ENCODE measurements at places on chromosomes 4 and X.
A peak's percentile ranks its signal among the peaks of the same experiment; 100 is the strongest.

- DNase-seq, result no peak
Measured at GRCh38 chr4:148114436-148114835, 327.8 kb downstream of the NR3C2 start.

- no peak for DNase-seq
Measured at GRCh38 chrX:113818346-113818745, 765.5 kb upstream of the HTR2C start.

DNA sequence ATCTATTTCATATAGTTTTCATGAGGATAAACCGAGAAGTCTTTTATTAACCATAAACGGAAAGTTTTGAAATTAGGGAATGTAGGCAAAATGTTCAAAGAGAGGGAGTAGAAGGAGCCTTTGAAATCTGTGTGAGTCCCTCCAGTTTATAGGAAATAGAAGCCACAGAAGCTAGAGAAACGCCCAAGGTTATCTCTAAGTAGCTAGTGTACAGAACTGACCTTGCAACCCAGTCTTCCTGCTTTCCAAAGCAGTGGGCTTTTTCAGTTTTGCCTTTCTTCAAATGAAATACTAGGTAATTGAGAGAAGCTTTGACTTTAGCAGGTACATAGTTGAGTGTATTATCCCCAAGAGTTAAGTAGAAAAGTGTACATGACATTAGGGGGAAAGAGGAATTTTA is 39.4 kb downstream of the STIM2 start:
- peak; percentile 22 for DNase-seq

DNA sequence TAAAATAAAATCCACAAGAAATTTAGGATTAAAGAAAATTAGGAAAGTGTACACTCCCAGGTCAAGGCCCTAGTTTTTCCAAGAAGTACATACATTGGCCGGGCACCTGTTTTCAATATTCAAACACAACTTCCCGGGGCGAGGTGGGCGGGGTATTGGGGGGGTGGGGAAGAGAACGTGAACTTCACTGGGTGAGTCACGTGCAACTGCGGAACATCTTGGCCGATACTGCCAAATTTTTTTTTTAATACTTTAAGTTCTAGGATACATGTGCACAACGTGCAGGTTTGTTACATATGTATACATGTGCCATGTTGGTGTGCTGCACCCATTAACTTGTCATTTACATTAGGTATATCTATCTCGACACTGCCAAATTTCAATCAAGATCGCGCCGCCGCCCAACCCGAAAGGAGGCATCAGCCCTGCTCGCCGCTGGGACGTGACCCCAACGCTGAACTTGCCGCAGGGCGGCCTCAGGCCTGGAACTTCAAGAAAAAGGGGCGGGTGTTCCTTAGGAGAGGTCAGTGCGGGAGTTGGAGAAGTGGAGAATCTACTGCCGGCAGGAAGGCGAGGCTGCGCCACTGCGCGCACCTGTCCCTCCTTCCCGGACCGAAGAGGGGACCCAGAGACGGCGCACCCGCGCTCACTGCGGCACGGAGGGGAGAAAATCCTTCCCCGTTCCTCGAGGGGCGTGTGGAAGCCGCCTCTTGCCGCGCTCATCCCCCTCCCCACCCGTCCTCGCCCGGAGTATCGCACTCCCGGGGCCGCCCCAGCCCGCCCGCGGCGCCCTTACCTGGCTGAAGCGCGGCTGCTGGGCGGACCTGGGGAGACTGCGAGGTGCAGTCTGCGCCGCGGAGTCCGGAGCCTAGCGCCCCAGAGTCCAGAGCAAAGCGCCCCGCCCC is at the start of gene TEC:
TEC (minus strand) TSS at position 883 of the 905 bp plus-strand sequence. CDS start 41,224 bp downstream, outside the sequence.
- peak; percentile 80 for DNase-seq

DNA sequence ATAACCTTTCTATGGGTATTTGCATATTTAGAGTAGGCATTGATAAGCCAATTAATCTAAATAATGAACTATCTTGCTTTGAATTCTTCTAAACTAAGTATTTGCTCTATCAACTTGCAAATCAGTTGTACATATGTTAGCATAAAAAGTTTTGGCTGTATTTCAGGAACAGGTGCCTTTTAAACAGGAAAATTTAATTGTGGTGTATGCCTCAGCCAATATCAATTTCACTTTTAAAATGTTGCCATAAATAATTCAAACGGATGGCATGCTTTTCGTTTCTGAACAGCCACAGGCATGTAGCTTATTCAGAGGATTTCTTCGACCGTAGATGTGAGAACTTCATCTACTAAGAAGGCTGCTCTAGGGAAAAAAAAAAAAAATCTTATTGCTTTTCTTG is 99.9 kb downstream of the DCLK2 start:
- DNase-seq, result no peak

- no peak for DNase-seq
Measured at GRCh38 chrX:9071031-9071650, 37.2 kb upstream of the FAM9B start.

- DNase-seq, result no peak
Measured at GRCh38 chr4:112201915-112202505, 29.6 kb upstream of the AP1AR start.

DNA sequence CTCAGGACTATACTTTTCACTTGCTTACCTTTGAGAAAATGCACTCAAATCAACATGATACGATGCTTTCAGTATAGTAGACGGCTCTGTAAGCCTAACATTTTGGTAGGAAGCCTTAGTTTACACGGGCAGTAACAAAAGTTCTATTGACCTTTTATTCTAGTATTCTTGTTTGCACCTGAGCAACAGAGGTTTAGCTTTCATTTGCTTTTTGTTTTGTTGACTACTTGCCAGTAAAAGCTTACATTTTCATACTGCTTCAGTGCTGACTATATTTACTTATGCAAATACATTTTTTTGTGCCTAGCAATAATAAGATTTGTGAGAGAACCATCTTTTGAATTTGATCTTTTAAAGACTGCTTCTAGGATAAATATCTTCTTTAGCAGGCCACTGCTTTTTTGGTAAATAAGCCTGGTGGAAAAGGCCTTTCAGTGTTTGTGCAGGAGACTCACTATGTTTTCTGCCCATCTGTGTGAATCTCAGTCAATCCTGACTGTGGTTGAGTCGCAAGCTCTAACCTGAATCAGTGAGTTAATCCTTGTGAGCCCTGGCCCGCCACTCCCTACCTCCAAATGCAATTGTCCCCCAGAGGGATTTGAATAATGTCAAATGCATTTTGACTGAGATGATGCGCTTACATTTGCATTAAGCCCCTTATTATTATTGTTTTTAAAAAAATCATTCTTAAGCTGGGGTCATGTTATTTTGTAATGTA is 21.9 kb downstream of the FHIP1A start:
- no peak for DNase-seq

- no peak for DNase-seq
Measured at GRCh38 chr4:139672732-139673131, 7.1 kb downstream of the MGST2 start.

DNA sequence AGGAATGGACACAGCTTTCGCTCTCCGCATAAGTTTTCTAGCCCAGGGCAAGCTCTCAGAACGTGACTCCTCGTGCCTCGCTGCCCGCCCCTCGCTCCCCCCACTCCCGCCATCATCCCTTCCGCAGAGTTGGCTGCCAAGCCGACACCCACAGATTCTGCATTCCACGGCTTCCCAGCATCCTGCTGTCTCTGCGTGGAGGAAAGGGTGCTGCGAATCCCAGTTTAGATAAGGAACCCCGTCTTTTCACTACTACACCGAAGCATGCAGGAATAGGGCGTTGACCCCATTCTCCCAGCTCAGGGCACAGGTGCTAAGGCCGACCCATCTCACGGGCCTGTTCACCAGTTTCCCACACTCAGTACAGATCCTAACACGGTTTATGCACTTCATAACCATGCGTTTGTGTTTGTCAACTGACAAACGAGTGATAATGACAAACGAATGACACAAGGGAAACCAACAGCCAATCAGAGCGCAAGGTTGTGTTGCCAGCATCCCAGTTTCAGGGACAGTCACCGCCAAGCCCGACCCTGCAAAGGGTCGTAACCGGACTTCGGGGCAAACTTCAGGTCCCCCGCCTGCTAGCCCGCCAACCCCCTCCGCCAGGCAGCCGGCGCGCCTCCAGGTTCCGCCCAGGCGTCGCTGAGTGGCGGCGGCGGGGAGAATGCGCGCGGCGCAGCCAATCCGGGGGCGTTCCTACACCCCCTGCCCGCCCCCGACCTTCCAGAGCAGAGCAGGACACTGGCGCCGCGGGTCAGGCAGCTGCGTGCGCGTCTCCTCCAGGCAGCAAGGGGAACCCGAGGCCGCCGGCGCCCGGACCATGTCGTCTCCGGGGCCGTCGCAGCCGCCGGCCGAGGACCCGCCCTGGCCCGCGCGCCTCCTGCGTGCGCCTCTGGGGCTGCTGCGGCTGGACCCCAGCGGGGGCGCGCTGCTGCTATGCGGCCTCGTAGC is at the start of gene CYP2U1:
CYP2U1 (plus strand) TSS at position 729 of the 954 bp plus-strand sequence; CDS start at position 824, 95 bp downstream.
- DNase-seq, result no peak

- DNase-seq, result no peak
Measured at GRCh38 chrX:76202471-76202870, 29.6 kb downstream of the PBDC1 start.

DNA sequence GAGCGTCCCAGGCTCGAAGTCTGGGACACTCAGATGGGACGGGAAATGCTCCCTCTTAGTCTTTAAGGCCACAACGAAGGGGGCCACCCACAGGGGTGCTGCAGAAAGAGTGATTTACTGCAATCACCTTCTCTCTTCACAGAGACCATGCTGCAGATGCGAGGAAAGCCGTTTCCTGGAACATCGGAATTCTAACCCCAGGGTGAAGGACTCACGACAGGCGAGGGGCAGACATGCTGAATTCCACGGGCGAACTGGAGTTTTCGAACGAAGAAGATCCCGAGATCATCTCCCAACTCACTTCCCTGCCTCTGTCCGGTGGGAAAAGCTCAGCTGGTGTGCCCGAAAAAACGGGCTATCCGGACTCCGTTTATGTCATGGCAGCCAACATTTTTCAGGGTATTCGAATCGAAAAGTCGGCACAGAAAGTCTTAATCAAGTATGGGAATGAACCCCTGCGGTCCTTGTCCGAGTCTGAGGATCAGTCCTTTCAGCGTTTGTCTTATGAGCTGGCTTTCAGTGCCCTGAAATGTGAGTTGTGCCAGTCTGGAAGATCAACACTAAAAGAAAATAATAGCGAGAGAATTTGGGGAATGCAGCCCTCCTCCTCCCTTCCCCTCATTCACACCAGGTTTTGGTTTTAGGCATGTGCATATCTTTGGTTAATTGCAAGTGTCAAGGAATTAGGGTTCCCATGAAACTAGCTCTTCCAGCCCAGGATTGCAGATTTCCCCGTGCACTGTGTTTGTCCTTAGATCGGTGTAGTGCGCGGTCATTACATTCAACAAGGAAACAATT is 905 bp downstream of the NSUN7 start:
- DNase-seq, result no peak

- peak; percentile 75 for DNase-seq
Measured at GRCh38 chrX:155027509-155028066, 944 bp downstream of the FUNDC2 start.

DNA sequence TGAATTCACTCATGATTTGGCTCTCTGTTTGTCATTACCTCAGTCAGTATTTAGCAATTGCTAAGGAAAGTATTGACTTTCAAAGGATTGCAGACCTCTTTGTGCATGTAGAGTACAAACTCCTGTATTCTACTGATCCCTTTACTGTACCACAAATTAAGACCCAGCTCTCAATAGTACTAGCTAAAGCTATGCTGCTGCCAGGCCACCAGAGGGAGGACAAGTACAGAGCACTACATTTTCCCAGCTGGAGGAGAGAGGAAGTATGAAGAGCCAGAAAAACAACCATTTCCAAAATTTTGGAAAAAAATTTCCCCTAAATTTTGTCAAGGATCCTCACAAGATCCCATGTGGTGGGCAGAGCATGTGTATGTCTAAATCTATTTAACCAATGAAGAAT is 175.0 kb upstream of the MTMR8 start:
- DNase-seq, result peak; percentile 1

DNA sequence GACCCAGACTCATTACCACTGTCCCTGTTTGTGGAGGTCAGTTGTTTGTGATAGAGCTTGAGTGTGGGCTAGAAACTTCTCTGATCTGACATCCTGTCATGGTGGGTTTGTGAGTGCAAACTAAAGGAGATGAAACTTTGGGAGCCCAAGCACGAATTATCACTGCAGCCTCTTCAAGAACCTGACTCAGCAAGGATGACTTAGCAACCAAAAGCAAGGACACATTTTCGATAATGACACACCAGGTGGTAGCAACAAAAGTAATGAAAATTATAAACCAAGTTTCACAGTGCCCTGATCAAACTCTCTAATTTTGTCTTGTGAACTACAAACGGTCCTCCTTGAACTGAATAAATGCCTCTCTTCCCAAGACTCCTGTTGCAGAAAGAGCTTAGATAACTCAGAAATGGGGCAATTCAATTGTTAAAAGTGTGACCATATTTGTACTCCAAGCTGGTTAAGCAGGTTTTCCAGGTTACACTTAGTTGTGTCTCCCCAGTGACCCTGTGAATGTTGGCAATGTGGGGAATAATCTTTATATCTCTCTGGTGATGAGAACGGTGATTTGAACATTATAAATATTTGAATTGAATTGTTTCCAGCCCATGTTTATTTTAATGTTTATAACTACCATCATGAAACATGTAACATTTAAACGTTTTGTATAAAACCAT is 52.6 kb upstream of the ATP8A1 start:
- no peak for DNase-seq

- DNase-seq, result no peak
Measured at GRCh38 chrX:39577206-39577984, 520.4 kb downstream of the BCOR start.

GRCh38 chr4:147674496-147674895 is 9.5 kb downstream of the PRMT9 start:
- DNase-seq, result no peak

- no peak for DNase-seq
Measured at GRCh38 chrX:2416851-2417604, 83.7 kb downstream of the DHRSX start.

- no peak for DNase-seq
Measured at GRCh38 chr4:175273995-175274753, 356.0 kb downstream of the ADAM29 start.

DNA sequence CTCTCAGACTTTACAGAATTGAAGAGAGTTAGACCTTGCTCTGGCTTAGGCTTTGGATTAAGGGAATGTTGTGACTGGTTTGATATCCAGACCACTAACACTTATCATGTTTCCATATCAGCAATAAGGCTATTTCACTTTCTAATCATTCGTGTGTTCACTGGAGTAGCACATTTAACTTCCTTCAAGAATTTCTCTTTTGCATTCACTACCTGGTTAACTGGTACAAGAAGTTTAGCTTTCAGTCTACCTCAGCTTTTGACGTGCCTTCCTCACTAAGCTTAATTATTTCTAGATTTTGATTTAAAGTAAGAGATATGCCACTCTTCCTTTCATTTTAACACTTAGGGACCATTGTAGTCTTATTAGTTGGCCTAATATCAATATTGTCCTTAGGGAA is 62.6 kb downstream of the CASP6 start:
- no peak for DNase-seq

DNA sequence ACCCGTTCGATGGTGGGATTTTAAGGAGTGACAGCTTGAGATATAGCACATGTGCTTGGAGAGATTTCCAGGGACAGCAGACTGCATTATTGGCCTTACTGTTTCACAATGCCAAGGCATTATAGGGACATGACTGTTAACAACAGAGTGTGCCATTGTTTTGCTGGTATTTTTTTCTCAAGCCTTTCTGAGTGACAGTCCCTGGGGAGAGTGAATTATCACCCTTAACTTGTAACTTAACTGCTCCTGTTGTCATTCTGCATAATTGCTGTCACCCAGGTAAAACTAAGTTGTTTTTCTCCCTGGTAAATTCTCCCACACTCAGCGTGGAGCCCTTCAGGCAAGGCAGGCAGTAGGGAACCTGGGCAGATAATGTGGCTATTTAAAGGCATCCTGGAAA is 989.2 kb upstream of the LCORL start:
- DNase-seq, result no peak

GRCh38 chr4:119748853-119749252 is 120.2 kb upstream of the PDE5A start:
- no peak for DNase-seq
